Right hindlimb (tissue), 1 donor: ENCODE measurements at places on chromosomes 7 and 10.

- DNase-seq: no peak
These were observed 237.0 kb upstream of the SEMA3C start for GRCh38 chr7:81155654-81156373.

DNA sequence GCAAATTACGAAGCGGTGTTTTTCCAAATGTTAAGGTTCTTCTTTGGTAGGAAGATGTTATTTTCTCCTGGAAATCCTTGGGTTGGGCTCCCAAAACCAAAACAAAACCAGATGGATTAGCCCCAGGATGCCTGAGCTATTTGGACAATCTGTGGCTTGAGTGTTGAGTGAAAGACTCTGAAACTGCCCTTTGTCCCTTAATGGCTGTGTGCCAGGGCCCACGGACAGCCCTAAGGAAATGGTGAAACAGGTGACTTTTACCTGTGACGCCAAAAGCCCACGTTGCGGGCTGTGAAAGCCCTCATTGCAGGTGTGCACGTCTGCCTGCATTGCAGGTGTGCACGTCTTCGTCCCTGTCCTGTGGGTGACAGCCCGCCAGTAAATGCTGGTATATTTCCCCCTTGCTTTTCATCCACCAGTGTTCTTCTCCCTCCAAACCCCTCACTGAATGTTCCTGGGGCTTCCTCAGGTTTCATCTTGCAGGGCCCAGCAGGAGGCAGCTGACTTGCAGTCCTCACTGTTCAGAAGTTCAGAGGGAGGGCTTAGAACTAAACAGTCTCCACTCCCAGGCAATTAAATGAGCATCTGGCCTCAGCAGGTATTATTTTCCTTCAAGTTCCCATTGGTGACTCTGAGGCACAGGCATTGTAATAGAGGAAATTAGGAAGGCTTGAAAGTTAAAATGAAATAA, 10.7 kb downstream of the PFKP start:
- no peak for DNase-seq

DNA sequence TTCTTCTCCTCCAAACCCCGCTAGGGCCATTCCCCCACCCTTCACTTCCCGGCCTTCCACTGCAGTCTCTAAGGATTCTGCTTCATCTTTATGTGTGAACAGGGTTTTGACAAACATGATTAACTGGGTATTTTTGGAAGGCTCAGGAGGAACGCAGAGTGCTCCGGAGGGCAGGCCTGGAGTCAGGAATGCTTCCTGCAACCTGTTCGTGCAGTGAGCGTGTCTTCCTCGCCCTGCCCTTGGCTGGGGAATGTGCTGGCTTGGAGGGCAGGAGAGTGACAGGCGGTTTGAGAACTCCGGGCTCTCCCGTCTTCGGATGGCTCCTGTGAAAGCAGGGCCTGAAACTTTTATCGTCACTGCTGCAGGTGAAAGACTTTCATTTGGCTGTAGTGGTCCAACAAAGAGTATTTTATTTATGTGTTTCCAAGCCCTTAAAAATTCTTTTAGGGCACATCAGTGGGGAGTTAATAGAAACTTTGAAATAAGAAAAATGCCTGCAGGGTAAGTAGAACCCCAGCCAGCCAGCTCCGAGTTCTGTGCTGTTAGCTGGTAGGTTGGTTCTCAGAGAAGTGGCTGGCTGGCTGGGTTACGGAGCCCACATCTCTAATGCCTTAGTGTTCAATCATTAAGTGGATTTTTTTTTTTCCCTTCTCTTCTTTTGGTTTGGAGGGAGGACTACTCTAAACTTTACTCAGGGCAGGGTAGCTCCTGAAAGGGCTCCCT, 51.0 kb downstream of the TCF7L2 start:
- DNase-seq: no peak

DNA sequence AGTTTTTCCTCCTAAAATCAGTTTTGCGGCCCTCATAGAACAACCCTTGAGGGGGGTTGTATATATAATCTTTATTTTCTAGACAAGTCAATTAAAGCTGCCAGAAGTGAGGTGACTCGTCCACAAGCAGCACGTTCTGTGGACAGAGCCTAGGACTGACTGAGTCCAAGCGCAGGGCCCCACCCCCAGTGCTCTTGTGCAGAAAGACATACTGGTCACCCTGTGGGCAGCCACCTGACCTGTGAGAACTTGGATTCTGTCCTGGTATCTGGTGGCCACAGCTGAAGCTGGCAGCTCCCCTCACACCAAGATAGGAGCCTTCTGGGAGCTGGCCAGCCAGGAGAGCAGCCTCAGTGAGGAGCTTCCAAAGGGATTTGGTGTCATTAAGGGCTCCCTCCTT, 89.3 kb downstream of the GRK5 start:
- no peak for DNase-seq

- DNase-seq: no peak
These were observed 9.8 kb upstream of the AQP1 start for GRCh38 chr7:30901856-30902255.

- DNase-seq: no peak
These were observed 24.9 kb upstream of the OR9A4 start for GRCh38 chr7:141891336-141891735.

DNA sequence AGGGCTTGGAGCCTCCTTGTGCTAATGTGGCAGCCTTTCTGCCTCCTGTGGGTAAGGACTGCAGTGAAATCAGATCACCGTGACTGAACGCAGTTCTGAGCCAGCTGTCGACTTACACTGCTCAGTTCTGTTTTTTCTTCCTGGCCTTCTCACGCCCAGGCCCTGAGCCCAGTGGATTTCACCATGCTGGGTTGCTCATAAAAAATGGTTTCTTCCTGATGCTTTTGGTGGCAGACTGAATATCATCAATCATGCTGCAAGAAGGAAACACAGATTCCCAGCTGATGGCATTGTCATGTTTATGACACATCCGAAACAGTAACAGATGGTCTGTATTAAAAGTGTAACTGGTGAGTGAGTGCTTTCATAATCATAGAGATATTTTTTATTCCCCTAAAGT, 389.6 kb downstream of the GALNT17 start:
- DNase-seq: peak; percentile 37

DNA sequence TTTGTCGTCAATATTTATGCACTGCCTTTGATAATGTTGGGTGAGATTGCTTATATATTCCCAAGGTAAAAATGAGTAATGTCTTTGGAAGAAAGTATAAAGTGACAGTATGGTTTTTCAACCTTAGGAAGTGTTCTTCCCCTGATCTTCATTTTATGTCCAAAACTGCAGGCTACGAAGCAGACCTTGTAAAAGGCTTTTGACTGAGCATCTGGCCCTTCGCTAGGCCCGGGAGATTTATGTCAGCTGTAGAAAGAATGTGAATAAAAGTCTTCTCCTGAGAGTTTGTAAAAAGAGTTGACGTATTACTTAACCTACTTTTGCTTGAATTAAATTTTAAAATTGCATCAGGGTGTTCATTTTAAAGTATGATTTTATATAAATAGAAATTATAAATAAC, 116.8 kb downstream of the CPED1 start:
- no peak for DNase-seq

DNA sequence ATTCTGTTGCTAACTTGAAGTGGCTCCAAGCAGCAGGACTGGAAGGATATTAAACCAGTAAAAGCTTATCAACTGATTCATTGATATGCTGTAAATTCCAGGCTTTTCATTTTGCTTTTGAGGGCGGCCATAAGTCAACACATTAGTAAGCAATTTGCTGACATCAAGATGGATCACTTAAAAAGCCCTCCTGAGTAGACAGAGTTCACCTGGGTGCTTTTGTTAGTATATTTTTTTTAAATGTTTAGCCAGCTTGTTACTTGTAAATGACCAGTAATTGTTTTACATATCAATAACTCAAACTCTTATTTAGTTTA, 26.5 kb downstream of the RNF32 start:
- DNase-seq: no peak

- no peak for DNase-seq
These were observed 20.4 kb downstream of the PARP12 start for GRCh38 chr7:140042386-140042670.

GRCh38 chr7:88666626-88667025, 92.9 kb upstream of the ZNF804B start:
- no peak for DNase-seq

- DNase-seq: no peak
These were observed 17.0 kb upstream of the SFRP5 start for GRCh38 chr10:97788552-97789442.

DNA sequence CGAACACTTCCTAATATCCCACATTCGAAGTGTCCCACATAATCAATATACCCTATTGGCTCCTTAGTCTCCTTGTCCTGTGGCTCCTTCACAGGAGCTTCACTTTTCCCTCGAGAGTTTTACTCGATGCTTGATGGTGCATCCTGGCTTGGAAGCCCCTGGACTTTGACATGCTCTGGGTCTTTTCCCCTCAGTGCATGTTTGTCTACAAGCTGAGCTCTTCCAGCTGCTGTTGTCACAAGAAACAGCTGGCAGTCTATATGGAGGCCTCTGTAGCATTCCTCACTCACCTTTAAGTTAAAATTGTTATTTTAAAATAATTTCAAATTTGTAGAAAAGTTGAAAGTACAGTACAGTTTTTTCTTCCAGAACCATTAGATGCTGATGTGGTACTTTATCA, 27.1 kb downstream of the ST7 start:
- DNase-seq: no peak

- no peak for DNase-seq
These were observed 208.5 kb downstream of the FOXP2 start for GRCh38 chr7:114623146-114623545.

- DNase-seq: no peak
These were observed 137.9 kb downstream of the KLF6 start for GRCh38 chr10:3647074-3647473.
